T-helper 9 cell (primary cell): ENCODE measurements at places on chromosomes 6 and 20.

GRCh38 chr6:81901551-81901966 is 149.1 kb upstream of the TENT5A start:
- no peak for DNase-seq

- DNase-seq: no peak
These were observed 56.9 kb downstream of the PHACTR2 start for GRCh38 chr6:143734641-143735063.

DNA sequence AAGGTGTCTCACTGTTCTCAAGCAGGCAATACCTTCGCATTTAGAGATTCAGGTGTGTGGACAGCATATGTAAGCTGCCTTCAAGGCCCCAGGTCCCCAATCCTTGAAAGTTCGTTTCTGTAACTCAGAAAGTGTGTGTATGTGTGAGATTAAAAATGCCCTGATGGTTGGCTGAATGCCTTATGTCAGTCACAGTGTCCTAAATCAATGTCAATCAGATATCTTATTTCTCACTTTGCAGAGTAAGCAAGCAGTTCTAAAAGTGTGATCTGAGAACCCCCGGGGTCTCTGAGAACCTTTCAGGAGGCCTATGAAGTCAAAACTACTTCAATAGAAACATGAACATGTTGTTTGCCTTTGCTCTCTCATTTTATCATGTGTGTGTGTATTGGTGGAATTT is 123.2 kb upstream of the NUP153 start:
- DNase-seq: no peak

- DNase-seq: peak; percentile 79
These were observed 6.6 kb upstream of the GUCA1A start for GRCh38 chr6:42166444-42167141.

- no peak for DNase-seq
These were observed 10.0 kb upstream of the CDC5L start for GRCh38 chr6:44377484-44377883.
